ENCODE measurements at places on chromosomes 16 and 17.
A peak's percentile ranks its signal among the peaks of the same experiment; 100 is the strongest.

DNA sequence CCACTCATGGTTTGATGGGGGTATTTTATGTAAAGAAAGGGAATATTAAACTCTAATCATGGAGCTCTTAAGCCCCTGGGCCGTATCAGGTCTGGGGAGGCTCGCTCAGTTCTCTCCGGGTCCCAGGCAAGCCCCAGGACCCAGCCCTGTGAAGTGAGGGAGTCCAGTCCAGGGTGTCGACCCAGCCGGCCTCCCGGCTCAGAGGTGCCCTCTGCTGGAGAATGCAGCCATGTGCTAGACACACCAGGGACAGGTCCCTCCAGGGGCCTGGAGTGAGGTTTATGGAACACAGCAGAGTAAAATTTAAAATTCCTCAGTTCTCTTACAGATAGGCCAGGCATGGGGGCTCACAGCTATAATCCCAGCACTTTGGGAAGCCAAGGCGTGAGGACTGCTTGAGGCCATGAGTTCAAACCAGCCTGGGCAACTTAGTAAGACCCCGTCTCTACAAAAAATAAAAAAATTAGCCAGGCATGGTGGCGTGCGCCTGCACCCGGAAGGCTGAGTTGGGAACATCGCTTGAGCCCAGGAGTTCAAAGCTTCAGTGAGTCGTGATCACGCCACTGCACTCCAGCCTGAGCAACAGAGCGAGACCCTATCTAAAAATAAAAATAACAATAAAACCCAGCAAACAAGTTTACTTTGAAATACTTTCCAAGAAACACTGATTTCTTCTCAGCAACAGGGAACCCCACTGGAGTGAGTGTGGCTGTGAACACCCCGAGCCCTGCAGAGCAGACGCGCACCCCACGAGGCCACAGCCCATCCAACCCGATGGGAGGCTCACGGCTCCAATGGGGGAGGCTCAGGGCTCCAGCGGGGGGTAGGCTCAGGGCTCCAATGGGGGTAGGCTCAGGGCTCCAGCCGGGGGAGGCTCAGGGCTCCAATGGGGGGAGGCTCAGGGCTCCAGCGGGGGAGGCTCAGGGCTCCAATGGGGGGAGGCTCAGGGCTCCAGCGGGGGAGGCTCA lies 72.2 kb downstream of the ZNF778 start:
- H3K4me3 ChIP-seq = no peak overlapping the region
- peaks cover 2% of the 10 kb centered on the region for H3K4me1 ChIP-seq
- H3K36me3 ChIP-seq = peaks cover 4% of the 10 kb centered on the region
- peak; percentile 90 for DNase-seq
- peak overlapping the region; percentile 68 for H3K27ac ChIP-seq
- no peaks in the 10 kb centered on the region for H3K27me3 ChIP-seq

- no peaks in the 10 kb centered on the region for H3K36me3 ChIP-seq
- no peak for DNase-seq
- H3K4me1 ChIP-seq = no peaks in the 10 kb centered on the region
- H3K27ac ChIP-seq = no peak overlapping the region
- no peaks in the 10 kb centered on the region for H3K27me3 ChIP-seq
Measured at GRCh38 chr17:31672161-31672819, 186.8 kb downstream of the COPRS start.

DNA sequence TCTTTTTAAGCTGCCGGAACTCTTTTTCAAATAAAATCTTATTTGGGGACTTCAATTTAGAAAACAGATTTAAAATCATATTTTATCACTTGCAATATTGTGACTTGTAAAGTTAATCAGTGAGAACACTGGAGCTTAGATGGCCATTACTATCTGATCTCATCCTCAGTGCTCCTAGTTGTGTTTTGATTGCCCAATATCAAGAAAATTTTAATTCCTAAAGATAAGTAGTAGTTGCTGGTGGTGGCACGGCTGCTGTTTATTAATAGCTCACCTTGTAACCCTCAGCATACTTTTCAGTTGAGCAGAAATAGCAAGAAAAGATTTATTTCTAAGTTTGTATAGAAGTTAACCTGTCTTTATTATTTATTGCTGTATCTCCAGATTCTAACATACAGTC lies 124.0 kb downstream of the NLK start:
- no peak overlapping the region for H3K27ac ChIP-seq
- peaks cover 3% of the 10 kb centered on the region for H3K4me1 ChIP-seq
- no peaks in the 10 kb centered on the region for H3K27me3 ChIP-seq
- DNase-seq = no peak
- no peak overlapping the region for H3K4me3 ChIP-seq
- H3K36me3 ChIP-seq = no peaks in the 10 kb centered on the region

- H3K27me3 ChIP-seq = no peaks in the 10 kb centered on the region
- peaks cover 5% of the 10 kb centered on the region for H3K4me1 ChIP-seq
- H3K36me3 ChIP-seq = peaks cover 4% of the 10 kb centered on the region
- no peak overlapping the region for H3K27ac ChIP-seq
Measured at GRCh38 chr16:2529961-2530628, 1.1 kb downstream of the CEMP1 start.

GRCh38 chr16:867421-868385 lies 67.2 kb upstream of the GNG13 start:
- H3K4me1 ChIP-seq = no peaks in the 10 kb centered on the region
- no peak overlapping the region for H3K4me3 ChIP-seq
- no peaks in the 10 kb centered on the region for H3K36me3 ChIP-seq
- H3K27me3 ChIP-seq = no peaks in the 10 kb centered on the region
- DNase-seq = no peak
- no peak overlapping the region for H3K27ac ChIP-seq

Data from Caco-2 (cell line).